ENCODE measurements at places on chromosomes 1 and 21.

GRCh38 chr1:75722966-75723365 lies 1.5 kb upstream of the ACADM start:
- DNase-seq: no peak

DNA sequence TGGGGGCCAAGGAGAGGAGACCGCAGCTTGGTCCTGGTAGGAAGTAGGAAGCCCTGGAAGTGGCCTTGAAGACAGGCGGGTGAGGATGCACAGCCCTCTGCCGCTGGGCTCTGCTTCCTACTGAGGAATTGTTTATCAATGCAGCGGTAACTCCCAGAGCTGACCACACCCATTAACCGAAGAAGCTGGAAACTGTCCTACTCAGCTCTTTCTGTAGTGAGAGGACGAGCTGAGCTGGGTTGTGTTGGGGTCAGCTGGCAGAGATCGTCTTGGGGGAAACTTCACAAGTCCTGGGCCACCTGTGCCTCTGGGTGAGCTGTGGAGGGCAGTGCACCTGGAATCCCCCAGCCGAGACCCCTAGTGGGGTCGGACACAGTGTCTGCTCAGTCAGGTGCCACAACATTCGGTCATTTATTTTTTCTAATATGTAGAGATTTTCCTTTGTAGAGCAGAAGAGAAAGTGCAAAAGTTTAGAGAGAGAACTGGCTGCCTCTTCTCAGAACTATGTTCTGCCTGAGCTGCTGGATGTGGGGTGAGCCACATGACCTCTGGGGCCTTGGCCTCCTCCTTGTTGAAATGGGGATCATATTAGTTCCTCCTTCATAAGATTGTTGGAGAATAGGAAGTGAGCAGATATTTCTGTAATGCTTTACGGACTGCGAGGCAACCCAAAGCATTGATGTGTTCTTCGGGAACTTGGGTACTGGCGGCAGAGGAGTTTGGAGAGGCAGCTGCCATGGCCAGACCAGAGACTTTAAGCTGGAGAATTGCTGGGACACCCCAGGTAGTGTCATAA lies 3.6 kb downstream of the NECAP2 start:
- DNase-seq: no peak

DNA sequence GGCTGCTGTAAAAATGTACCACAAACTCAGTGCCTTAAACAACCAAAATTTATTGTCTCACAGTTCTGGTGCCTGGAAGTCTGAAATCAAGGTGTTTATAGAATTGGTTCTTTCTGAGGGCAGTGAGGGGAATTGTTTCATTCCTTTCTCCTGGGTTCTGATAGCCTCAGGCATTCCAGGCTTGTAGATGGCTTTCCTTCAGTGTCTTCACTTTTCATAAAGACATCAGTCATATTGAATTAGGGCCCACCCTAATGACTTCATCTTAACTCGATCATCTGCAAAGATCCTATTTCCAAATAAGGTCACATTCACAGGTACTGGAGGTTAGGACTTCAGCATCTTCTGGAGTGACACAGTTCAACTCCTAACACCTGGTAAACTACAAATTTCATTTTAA lies 15.0 kb downstream of the CDKN2C start:
- no peak for DNase-seq

DNA sequence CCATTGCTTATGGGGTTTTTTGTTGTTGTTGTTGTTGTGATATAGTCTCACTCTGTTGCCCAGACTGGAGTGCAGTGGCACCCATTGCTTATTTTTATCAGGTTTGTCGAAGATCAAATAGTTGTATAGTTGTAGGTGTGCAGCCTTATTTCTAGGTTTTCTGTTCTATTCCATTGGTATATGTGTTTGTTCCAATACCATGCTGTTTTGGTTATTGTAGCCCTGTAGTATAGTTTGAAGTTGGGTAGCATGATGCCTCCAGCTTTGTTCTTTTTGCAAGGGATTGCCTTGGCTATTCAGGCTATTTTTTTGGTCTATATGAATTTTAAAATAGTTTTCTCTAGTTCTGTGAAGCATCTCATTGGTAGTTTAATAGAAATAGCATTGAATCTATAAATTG lies 11.6 kb downstream of the ZNF678 start:
- DNase-seq: no peak

GRCh38 chr1:37096523-37096922 lies 62.2 kb upstream of the GRIK3 start:
- DNase-seq: no peak

DNA sequence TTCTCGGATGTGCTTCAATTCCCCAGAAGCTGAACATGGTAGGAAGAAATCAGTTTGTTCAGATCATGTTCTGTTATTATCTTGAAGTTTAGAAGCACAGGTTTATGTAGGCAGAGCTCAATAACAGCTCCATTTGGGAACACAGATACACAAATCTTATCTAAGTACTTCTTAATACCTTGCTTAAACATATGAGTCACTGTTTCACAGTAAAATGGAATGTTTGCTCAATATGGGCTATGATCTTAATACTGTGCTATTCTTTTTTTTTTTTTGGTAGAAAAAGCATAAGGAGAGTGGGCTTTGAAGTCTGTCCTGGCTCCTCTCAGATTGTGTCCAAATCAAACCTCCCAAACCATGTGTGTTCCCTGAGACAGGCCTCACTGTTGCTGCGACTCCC lies 13.4 kb downstream of the PROK1 start:
- no peak for DNase-seq

GRCh38 chr1:11622398-11622797 lies 31.8 kb downstream of the FBXO2 start:
- DNase-seq: no peak

GRCh38 chr1:210310562-210311153 lies 18.0 kb upstream of the HHAT start:
- DNase-seq: no peak

GRCh38 chr1:53702341-53702740 lies 36.6 kb downstream of the GLIS1 start:
- no peak for DNase-seq

DNA sequence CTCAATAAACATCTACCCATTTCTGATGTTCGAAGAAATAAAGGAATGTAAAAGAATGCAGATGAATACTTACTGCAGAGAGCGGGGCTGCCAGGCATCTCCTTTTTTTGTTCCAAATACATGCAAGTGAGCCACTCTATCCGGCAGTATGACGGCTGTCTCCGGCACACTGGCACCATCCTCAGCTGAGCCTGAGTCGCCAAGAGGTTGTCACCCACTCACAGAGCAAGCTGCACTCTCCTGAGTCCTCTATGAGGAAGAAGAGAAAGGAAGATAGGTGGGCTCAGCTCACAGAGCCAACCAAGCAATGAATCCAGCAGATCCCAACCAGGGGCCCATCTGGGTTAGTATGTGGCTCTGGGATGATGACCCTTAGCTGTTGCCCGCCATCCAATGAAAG lies 65.3 kb downstream of the CD46 start:
- no peak for DNase-seq

DNA sequence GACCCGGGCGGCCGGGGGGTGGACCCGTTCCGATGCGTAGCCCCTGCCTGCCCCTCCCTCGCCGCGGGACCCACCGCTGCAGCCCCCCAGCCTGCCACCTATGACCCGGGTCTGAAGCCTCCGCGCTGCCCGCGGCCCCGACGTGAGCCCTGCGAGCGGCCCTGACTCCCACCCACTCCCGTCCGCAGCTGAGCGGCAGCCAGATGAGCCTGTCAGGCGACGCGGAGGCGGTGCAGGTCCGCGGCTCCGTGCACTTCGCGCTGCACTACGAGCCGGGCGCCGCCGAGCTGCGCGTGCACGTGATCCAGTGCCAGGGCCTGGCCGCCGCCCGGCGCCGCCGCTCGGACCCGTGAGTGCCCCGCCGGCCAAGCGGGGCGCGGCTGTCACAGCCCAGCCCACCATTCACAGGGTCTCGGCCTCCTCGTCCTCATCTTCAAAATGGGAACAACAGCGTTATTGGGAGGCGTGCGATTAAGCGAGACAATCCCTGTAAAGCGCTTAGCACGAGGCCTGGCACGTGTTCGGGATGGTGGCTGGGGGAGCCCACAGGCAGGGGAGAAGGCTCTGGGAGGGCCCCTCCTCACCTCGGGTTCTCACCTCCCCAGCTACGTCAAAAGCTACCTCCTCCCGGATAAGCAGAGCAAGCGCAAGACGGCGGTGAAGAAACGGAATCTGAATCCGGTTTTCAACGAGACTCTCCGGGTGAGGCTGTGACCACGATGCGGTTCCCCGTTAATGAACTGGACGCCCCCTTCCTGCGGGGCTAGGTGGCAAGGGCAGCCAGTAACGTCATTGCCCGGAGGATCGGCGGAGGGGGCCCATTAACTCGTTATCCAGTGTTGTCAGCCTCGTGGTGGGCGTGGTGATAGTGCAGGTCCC lies 8.2 kb downstream of the SYTL1 start:
- no peak for DNase-seq

GRCh38 chr1:72439036-72439435 lies 156.7 kb upstream of the NEGR1 start:
- DNase-seq: no peak

DNA sequence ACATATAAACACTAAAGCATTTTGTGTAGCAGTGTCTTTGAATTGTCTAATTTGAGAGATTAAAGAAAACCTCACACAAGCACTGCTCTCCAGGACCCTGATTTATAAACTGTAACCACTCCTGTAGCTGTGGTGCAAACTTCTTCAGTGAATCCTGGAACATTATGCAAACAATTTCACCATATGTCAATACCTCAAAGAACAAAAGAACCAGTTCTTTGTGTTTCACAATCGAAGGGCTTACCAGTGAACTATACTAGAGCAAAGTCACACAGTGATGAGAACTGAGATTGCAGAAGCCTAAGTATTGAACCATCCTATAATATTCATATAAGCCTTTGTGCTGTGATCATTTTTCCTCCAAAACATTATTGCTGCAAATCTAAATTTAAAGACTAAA lies 21.5 kb downstream of the DPH5 start:
- DNase-seq: no peak

DNA sequence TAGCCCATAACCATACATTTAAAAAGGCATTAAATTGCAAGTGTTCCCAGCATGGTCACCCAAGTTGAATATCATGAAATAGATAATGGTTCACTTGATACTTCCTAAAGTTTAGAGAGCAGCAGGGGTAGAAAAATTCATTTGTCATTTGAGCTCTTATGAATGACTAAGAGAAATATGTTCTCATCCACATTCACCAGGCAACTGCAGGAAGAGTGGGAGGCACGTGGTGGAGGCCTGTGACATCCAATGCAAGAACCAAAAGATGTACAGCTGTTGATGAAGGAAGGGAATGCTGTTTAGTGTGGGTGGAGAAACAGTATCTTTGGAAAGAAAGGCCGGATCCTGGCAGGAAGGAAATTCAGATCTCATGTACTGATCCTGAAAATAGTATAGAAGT lies 473.1 kb downstream of the ADGRL2 start:
- DNase-seq: no peak

- no peak for DNase-seq
These were observed 23.6 kb upstream of the MAB21L3 start for GRCh38 chr1:116087628-116088027.

DNA sequence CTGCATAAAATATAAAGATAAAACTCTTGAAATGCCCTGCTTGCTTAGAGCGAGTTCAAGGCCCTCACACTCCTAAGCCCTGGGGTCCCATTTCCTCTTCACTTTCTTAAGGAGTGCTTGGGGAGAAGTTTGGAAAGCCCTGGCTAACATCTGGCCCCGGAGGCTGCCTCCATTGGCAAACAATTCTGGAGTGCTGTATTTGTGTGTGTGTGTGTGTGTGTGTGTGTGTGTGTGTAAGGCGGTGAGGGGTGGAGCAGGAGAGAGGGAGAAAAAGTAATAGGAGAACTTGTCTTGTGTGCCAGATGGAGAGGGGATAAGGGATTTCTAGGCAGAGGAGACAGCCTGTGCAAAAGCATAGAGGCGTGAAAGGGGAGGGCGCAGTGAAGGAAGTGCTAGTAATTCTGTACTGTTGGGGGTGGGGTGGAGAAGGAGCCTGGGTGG lies 578 bp upstream of the TRIM62 start:
- no peak for DNase-seq
